ENCODE measurements at places on chromosomes 1 and 21. TPM values are rescaled to one million over a fixed set of nuclear protein-coding genes. Genes with fewer than 3 reads are reported as not detected.

- no peak for DNase-seq
These were observed 202.6 kb upstream of the COA6 start for GRCh38 chr1:234170622-234171021.

DNA sequence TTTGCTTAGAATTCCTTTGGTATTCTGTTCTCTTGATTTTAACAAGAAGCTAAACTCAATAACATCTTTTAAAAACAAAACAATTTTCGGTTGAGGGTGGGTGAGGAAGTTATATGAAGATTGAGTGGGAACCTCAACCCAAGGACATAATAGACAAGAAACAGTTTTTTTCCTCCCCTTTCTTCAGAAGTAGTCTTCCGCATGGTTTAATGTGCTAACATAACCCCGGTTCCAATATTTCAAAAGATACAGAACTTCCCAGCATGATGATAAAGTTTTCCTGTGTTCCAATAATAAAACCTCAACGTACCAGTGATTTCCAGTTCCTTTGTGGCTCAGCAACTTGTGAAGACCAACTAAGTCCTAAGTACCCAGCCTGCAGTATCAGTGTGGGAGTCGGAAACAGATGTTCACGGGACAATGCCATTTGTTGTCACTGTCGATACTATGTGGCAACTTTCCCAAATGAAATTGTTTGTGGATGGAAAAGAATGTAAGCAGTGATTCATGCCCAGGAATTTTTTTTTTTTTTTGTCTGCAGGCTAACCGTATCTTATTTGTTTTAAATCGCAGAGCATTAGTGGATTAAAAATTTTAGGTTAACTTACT, 48.5 kb downstream of the NR5A2 start:
- DNase-seq = peak; percentile 66

DNA sequence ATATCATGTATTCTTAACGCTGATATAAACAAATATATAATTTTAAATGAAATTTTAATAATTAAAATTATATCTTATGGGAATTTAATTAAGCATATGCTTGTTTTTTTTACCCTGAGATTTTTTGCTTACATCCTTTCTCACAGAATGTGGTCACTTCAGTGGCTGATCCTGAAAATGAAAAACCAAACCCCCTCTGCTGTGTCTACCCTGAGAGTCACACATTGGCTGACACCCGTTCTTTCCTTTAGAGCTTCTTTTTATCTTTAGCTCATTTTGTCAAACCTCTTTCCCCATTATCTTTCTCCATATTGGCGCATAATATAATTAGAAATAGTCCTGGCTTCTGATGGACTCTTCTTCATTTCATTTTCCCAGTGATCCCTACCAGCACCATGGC, 10.8 kb upstream of the CACYBP start:
- DNase-seq = no peak

- DNase-seq = no peak
These were observed 292.0 kb downstream of the DUSP10 start for GRCh38 chr1:221449801-221450470.

GRCh38 chr21:37467082-37467481, 100.5 kb downstream of the DYRK1A start:
- DNase-seq = no peak

- no peak for DNase-seq
These were observed 415.9 kb downstream of the PTPRC start for GRCh38 chr1:199054694-199055093.

B3GALT2 gene
- 10.1 TPM for polyA plus RNA-seq

DDR2 gene
- 55.5 TPM for polyA plus RNA-seq
